ENCODE measurements at places on chromosomes 2 and 18. TPM values are rescaled to one million over a fixed set of nuclear protein-coding genes. Genes with fewer than 3 reads are reported as not detected.

GRCh38 chr2:74464406-74464805 lies 776 bp downstream of the MOGS start:
- ATAC-seq: no peak

DNA sequence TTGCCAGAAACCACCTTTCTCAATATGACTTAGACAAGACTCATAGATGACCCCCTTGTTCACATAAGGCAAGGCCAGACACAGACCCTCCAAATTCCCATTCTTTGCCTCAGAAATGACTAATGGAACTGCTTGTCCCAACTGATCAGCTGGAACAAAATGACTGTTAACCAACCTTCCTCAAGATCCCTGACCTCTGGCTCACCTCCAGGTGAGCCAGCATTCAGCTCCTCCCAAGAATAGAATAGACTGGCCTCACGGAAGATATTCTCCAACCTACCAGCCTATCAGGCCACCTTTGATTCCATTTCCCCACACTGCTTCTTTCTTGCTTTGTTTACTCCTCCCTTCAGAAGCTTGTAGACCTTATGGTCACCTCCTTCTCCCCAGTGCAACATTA lies 195.7 kb upstream of the VWC2L start:
- no peak for ATAC-seq

DNA sequence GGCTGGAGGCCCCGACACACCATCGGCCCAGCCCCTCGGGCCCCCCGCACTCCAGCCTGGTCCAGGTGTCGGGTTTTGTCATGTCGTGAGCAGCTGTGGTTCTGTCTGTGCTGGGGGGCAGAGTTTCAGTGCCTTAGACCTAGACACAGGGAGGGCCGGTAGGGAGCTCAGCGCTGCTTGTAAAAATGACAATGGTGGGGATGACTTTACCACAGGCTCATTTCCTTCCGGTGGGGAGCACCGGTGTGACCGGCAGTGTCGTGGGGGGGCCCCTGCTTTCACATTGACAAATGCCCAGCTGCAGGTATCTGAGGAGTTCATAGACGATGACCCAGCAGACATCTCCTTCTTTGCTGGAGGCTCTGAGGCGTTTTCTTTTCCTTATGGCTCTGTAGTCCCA lies 66.9 kb downstream of the STK25 start:
- ATAC-seq: no peak

DNPEP gene
- 99.6 TPM for total RNA-seq

- no peak for ATAC-seq
These were observed 154.6 kb upstream of the CDH2 start for GRCh38 chr18:28331551-28331950.

- ATAC-seq: no peak
These were observed 8.4 kb upstream of the KCNG2 start for GRCh38 chr18:79789091-79789891.

DNA sequence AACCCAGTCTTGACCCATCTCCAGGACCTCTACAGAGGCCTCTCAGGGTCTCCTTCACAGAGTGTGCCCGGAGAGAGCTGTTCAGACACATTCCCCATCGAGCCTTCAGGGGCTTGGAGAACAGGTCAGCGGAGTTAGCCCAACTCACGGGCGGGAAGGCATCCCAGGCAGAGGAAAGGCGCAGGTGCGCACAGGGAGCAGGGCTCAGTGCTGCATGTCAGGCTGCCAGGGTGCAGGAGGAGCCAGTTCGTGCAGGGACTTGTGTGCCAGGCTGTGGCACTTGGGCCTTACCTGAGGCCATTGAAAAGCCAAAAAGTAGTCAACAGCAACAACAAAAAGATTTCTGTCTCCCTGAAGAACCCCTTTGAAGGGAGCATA lies 104.0 kb downstream of the ITGB1BP1 start:
- ATAC-seq: no peak

- no peak for ATAC-seq
These were observed 15.3 kb upstream of the MFSD2B start for GRCh38 chr2:23994567-23994966.

DNA sequence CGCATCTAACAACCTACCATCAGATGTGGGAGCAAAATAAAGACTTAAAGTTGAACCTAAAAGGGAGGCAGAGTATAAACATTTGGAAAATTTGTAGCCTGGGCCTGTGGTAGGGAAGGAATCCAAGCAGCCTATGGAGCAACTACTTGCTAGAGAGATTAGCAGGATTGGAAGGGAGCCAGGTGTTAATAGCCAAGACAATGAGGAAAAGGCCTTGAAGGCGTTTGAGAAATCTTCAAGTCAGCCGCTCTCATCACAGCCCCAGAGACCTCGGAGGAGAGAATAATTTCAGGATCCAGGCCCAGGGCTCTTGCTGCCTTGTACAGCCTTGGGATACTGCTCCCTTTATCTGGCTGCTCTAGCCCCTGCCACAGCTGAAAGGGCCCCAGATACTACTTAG lies 219.7 kb downstream of the THSD7B start:
- ATAC-seq: no peak

SETBP1 gene
- 2.2 TPM for total RNA-seq
